Neuronal stem cell (in vitro differentiated cells): ENCODE measurements at places on chromosomes 6 and 20.

GRCh38 chr20:62505337-62506045 is 29.7 kb upstream of the GATA5 start:
- DNase-seq: no peak

GRCh38 chr6:75201901-75202672 is 3.8 kb downstream of the COL12A1 start:
- peak; percentile 41 for DNase-seq

DNA sequence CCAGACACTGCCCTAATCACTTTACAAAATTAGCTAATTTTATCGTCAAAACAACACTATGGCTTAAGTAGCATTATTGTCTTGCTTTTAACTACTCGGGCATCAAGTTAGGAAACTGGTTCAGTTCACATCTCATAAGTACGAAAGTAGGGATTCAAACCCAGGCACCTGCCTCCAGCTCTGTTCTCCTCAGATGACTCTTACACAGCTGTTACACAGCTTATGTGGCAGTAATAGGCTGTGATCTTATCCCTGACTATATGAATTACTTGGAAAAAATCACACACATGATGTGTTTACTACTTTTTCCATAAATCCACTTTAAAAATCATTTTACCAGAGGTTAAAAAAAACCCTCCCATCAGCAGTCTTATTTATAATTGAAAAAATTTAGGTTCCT is 389.2 kb upstream of the FLRT3 start:
- DNase-seq: no peak

GRCh38 chr6:146931214-146931613 is 273.0 kb upstream of the STXBP5 start:
- DNase-seq: no peak

DNA sequence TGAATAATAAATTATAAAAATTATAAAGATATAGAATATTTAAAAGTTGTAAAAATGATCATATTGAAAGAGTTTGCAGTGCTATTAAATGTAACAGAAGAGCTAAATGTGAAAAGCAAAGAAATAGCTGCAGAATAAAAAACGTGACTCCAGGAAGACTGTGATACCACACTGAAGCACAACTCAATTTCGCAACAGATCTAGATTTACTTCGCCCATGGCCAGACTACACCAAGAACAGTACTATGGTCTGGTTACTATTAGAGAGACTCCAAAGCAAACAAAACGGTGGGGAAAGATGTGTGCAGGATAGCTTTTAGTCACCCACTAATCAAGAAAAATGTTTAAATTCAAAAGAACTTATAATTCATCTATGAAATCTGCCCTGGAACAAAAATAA is 1.9 kb downstream of the CHD6 start:
- DNase-seq: no peak

DNA sequence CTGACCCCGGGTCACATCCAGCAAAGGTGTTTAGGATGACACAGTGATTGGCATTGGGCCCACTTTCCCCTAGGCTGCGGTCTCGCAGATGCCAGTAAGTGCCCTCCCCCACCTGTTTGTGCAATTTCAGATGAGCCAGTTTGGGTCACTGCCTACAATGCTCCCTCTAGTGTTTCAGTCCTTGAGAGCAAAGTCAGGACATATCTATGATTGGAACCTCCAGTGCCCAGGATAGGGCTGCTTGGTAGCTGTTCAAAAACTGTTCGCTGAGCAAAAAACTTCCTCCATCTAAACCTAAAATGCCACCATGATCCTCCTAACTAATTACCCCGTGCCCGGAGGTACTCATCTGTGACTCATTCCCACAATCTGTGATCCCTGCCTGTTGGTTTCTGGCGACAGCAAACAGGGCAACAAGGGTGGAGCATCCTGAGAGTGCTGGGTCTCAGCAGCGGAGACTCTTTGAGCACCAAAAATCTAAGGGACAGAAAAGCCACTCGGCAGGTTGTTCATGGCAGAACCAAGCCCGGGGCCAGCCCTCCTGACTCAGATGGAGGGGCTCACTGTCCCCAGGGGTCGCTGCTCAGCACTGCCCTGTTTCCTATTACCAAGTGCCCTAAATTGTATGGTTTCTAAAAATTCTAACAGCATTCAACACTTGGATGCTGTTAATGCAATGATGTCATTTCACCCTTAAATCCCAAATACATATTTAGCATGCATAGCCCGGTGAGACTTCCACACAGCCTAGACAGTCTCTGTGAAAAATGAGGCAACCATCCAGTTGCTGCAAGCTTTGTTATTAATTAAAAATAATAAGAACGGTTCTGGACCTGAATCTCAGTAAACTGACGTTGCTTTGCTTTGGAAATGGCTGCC is 5.0 kb downstream of the VSX1 start:
- DNase-seq: no peak

GRCh38 chr6:21305893-21306332 is 287.6 kb upstream of the SOX4 start:
- DNase-seq: no peak

- no peak for DNase-seq
Observed at GRCh38 chr6:158860279-158860865, 41.2 kb upstream of the EZR start.

DNA sequence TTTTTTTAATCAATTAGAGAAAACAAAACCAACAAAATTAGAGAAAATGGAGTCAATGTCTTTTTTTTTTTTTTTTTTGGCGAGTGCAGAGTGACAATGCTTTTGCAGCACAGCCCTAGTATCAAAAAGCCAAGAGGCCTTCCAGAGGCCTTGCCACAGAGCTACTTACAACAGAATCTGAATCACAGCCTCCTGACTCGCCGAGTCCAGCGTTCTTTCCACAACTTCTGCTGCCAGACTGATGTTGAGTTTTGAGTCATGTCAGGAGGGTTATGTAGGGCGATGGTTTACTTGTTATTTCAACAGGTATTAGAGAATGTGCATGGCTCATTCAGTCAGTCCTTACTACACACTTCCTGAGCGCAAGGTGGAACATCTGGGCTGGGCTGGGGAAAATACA is 88.6 kb downstream of the FNDC1 start:
- no peak for DNase-seq

- DNase-seq: no peak
Observed at GRCh38 chr20:52217689-52218395, 26.3 kb upstream of the ZFP64 start.

DNA sequence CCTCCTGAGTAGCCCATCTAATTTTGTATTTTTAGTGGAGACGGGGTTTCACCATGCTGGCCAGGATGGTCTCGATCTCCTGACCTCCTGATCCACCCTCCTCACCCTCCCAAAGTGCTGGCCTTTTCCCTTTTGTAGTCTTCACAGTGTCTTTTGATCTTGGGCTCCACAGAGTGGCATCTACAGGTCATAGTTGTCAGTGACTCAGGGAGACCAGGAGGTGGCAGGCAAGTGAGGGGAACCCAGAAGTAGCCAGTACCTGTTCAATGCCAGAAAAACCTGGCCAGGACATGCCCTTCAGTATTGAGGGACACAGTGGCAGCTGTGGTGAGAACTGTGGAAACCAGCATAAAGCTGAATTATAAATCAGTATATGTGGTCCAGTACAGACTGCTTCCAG is 19.6 kb downstream of the RPP21 start:
- no peak for DNase-seq

GRCh38 chr6:116667623-116668022 is 943 bp downstream of the ZUP1 start:
- DNase-seq: no peak

GRCh38 chr6:30207619-30208295 is 5.4 kb downstream of the TRIM26 start:
- DNase-seq: no peak

DNA sequence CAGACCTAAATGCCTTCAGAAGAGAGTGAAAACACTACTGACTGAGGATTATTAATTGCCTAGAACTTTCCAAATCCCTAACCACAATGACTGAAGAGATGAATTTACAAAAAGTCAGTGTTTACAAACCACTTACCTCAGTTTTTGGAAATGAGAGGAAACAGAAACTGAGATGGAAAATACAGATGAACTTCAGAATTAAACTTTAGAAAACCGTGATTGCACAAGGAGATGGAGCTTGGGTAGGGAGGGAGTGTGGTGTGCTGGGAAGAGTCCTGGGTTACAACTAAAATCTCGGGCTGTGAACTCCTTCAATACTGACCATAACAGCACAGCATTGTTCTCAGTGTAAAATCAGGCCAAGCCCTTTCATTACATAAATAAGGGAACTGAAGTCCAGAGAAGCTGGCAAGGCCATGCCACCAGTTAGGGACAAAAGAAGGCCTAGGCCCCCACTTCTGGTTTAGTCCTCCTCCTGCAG is 4.0 kb downstream of the ELMO2 start:
- no peak for DNase-seq

- DNase-seq: no peak
Observed at GRCh38 chr6:96974516-96974915, 50.0 kb downstream of the KLHL32 start.

DNA sequence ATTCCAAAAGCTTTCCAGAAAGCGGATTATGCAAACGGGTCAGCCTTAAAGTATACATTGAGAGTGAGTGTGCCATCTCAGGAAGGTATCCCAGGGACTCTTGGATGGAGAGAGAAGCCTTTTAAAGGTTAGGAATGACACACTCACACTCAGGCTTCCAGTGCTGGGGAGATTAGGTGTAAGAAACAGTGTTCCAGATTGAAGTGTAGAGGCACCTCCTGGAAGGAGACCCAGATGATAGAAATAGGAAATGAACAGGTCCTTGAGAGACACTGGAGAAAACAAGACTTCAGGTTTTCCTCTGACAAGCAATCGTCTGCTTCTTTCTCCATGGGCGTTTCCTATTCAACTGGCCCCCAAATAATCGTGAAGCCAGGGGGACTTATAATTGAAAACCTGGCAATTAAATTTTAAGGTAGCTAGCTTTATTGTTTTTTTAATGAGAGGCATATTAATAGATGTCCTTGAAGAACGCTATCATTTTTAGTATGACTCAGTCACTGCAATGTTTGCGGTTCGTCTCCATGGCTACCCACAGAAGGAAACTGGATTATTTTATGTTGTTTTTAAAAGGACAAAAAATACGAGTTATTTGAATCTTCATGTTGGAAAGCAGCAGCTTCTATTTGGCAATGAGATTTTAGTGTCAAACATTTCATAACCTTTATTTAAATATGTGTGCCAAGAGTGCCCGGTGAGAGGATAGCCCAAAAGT is 85.3 kb downstream of the TRMT6 start:
- no peak for DNase-seq
